NCI-H460 (cell line): ENCODE measurements at places on chromosomes 16 and 17.
A peak's percentile ranks its signal among the peaks of the same experiment; 100 is the strongest.

GRCh38 chr16:51149251-51149661, 1.8 kb downstream of the SALL1 start:
- DNase-seq = no peak

DNA sequence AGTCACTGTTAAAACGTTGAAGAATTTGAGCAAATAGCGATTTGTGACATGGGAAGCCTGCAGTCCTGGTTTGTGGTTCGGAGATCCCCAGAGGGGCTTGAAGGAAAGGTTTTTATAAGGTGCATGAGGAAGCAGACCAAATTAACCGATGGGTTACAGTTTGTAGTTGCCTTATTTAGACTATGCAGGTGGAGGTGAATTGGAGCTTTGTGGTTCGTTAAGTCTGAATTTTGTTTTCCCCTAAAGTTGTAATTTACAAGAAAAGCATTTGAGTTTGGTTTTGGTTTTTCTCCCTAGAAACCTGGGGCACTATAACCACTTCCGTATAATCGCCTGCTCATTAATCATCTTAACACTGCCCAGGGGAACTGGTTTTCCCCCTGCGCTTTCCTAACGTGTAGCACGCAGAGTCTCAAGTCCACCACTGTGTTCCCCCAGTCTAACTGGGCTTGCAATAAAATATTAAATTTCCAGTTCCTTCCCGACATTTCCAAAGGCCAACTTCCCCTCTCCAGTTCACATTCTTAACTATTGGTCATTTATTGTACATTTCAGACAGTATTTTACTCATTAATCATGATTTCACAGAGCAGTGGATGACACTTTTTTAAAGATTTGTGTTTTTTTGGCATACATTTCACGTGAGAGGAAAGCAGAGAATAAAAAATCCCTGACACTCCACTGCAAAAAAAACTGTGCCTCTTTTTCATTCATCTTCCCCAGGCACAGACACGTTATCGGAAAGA, 932 bp downstream of the ZNF267 start:
- DNase-seq = peak; percentile 17

- DNase-seq = no peak
Observed at GRCh38 chr16:30335598-30336474, 19.3 kb downstream of the CD2BP2 start.

DNA sequence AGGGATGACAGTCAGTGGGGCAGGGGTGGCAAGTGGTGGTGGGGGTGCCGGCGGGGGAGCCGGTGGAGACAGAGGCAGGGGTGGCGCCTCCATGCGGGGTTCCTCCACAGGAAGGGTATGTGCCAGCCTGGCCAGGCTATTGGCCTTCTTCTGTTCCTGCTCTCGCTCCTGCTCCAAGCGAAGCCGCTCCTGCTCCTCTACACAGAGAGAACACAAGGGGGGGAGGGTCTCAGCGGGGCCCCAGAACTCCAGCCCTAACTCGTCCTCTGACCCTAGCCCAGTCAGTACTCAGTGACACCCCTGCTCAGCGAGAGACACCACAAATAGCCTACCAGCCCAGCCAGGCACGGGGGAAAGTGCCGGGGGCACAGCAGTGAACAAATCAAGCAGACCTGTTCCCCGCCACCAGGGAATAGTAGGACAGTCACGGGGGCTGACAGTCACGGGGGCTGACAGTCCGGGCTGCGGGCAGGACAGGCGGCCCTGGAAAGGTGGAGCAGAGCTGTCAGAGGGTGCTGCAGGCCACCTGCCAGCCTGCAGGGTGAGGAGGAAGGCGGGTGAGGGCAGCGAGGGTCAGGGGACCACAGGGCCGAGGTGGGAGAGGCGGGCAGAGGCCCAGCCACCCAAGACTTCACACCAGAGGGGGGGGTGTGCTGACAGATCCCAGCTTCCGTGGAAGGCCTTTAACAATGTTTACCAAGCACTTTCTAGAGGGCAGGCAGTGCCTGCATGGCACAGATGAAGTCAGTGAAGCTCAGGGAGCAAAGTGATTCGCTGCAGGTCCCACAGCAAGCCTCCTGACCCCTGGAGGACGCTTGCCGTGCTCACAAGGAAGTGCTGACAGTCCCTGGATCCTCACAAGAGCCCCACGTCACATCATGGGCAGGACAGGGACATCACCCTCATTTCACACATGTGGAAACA, 5.3 kb downstream of the MNT start:
- DNase-seq = peak; percentile 53

DNA sequence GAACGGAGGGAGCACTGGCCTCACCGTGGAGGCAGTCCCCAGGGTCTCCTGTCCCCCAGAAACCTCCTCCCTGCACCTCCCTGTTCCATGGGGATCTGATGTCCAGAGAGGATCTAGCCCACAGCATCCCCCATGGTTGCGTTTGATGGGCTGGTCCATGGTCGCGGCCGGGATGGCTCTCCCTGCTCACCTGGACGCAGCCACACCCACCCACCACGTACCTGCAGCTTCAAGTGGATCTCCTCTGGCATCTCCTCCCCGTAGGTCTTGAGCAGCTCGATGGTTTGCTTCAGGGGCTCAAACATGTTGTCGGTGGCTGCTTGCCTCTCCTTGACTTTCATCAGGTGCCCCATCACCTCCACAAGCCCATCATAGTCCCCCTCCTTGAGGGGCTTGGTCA, 47.9 kb downstream of the DNAH17 start:
- no peak for DNase-seq

DNA sequence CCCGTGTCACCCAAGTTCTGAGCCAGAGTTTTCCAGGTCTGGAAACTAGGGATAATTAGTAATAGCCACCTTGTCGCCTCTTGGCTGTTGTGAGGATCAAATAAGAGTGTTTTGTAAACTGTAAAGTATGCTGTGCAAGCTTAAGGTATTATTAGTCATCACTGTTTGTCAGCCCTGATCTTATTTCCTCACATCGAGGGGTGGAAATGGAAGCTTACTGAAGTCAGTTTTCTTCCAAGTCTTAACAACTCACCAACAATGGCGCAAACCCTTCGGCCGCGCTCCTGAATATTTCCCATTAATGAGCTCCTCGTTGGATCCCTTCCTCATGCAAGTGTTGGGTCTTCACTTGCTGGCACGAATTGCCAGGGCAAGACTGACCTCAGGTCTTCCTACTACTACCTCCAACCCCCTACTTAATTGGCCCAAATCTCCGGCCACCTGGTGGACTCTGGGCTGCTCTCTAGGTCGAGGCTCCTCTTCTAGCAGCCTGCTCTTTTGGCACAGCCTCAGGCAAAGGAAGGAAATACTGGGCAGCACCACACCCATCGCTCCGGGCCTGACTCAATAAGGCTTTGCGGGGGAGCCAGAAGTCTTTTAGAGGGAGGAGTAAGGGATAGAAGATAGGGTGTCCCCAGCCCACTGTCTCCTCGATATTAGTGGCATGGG, 885 bp upstream of the SLC35B1 start:
- no peak for DNase-seq

GRCh38 chr16:87984632-87985267, 33.5 kb downstream of the BANP start:
- DNase-seq = no peak

GRCh38 chr17:76683011-76683755, 27.6 kb downstream of the MXRA7 start:
- DNase-seq = no peak

- no peak for DNase-seq
Observed at GRCh38 chr17:55903028-55903690, 152.3 kb downstream of the PCTP start.

DNA sequence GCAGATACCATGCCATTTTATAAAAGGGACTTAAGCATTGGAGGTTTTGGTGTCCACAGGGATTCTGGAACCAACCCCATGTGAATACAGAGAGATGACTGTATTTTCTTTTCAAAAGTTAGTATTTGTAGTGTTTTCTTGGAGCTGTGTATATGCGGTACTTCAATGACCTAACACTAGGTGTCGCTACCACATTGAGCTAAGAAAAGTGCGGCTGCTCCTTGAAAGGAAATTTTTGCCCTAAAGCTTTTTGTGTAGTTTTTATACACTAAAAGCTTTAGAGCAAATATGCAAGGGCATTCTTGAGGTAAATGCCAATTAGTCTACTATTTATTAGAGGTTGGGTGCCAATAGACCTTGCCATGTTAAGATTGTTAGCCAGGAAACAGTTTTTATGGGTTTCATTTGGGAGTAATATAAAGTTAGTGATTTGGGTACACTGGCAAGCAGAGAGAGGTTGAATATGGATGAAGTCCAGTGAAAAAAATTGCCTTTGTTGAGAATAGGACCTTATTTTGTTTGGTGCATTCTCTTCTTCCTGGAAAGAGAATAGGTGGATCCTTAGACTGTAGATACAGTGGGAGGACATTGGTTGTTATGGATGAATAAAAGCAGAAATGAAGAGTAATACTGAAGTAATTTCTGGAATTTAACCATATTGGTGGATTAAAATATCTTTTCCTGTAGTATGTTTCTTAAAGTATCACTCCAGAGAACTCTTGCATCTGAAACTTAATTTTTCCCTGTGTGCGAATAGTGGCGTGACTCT, 43.3 kb downstream of the BCAS3 start:
- peak; percentile 56 for DNase-seq

- DNase-seq = no peak
Observed at GRCh38 chr16:47780213-47780875, 319.2 kb downstream of the PHKB start.

- no peak for DNase-seq
Observed at GRCh38 chr17:69732272-69732918, 317.9 kb downstream of the MAP2K6 start.

- no peak for DNase-seq
Observed at GRCh38 chr17:76353004-76353598, 615 bp downstream of the PRPSAP1 start.

DNA sequence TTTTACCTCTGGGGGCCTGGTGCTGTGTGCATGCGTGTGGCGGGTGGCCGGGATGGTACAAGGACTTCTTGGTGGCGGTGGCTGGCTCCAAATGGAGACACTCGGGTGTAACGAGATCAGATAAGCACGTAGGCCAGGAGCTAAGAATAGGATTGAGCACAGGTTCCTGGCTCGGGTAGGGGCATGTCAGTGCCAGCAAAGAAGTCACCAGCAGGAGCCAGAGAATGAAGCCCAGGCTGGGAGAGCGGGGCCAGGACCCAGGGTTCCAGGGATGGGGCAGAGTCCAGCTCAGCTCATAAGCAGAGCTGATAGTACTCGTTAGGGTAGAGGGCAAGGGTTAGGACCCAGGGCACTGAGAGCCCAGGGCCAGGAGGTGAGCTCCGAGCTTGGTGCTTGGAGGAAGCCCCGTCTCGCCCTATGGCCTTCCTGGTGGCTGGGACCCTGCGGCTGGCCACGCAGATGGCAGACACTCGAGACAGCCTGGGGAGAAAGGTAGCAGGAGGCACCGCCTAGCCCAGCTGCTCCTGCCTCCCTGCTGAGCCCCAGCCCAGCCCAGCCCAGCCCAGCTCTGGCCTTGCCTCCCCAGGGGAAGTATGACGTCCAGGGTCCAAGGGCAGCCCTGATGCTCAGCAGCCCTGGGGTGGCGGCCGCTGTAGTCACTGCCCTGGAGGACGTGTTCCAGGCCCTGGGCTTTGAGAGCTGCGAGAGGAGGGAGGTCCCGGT, 8.9 kb downstream of the ZNF213 start:
- DNase-seq = no peak

DNA sequence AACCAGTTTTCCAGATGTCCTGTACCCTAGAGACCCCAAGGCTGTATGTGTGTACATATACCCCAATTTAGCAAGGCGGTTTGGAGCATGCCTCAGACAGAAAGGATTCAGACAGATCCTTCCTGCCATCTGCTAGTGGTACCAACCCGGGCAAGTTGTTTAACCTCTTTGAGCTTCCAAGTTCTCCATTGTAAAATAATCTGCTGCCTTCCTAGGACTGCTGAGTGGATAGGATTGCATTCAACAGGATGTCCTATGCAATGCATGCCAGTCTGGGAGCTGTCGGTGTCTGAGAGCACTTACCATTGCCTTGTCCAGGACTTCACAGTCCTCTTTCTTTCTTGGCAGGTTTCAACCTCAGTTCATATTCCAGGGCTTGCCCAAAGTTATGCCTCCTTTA, 1.9 kb downstream of the CDH13 start:
- no peak for DNase-seq

DNA sequence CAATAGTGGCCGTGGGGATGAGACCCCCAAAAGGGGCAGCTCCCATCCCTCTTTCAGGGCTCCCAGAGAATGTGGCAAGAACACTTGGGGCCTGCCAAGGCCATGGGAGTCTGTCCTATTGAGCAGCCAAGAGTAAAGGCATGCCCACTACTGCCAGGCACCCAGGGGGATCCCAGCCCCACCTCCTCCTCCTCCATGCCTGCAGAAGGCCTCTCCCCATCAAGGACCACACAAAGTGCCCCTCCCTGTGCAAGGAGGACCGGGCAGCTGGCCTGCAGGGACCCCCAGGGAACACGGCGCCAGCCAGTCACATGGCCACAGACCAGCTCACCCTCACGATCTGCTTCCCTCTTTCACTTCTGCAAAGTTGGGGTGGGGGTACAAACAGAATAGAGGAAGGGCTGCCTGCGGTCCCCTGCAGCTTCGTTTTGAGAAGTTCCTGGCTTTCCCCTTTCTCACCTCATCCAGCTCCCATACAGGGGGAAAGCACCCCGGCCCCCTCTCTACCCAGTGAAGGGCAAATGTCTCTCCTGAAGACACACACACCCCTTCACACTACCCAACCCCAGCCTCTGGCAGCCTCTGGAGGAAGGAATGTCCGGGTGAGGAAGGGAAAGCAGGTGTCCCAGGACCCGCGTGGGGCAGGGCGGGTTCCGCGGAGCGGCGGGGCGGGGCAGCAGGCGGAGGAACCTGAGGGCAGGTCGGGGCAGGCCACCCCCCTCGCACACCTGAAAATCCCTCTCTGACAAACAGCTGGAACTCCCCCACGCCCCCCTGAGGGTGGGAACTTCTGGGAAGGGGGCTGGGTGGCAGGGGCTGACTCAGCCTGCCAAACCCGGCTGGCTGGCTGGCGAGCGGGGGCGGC, 2.0 kb downstream of the PPP1R9B start:
- DNase-seq = no peak

DNA sequence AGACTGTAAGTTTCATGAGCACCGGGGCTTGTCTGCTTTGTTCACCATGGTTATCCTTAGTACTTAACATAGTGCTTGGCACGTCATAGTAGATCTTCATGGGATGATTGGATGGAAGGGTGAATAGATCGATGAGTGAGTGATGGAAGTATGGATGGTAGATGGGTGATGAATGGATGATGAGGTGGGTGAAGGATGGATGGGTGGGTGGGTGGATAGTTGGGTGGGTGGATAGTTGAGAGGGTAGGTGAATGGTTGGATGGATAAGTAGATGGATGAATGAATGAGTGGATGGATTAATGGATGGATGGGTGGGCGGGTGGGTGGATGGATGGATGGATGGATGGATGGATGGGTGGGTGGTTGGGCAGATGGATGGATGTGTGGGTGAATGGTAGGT, 133.2 kb upstream of the PLCG2 start:
- no peak for DNase-seq

- no peak for DNase-seq
Observed at GRCh38 chr17:50689251-50689650, 18.5 kb downstream of the ANKRD40 start.

DNA sequence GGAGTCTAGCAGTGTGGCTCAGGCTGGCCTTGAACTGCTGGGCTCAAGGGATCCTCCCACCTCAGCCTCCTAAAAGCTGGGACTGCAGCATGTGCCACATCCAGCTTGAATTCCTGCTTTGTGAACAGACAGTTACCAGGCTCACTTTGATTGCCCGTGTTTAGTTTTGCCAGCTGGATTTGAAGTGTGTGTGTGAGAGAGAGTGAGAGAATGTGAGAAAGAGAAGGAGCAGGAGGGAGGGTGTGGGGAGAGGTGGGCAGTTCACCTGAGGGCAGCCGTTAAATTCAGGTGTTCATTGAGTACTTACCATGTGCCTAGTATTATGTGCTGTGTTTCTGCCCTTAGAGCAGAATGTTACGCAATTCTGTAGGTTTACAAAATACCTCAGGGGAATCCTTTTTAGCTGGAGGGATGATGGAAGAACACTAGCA, 4.7 kb downstream of the DUSP14 start:
- DNase-seq = no peak

GRCh38 chr17:12310811-12311210, 290.1 kb downstream of the MAP2K4 start:
- no peak for DNase-seq
